ENCODE measurements at places on chromosomes 7 and 10. TPM values are rescaled to one million over a fixed set of nuclear protein-coding genes. Genes with fewer than 3 reads are reported as not detected.

- H3K27ac ChIP-seq: no peak overlapping the region
- no peaks in the 10 kb centered on the region for H3K36me3 ChIP-seq
- H3K4me3 ChIP-seq: no peak overlapping the region
- H3K27me3 ChIP-seq: peaks cover 5% of the 10 kb centered on the region
- no peak for DNase-seq
These were observed 21.4 kb upstream of the IMPDH1 start for GRCh38 chr7:128431221-128431620.

- H3K27ac ChIP-seq: no peak overlapping the region
- H3K36me3 ChIP-seq: peaks cover 22% of the 10 kb centered on the region
- H3K27me3 ChIP-seq: peaks cover 12% of the 10 kb centered on the region
- DNase-seq: no peak
These were observed 26.4 kb downstream of the BMPR1A start for GRCh38 chr10:86782701-86783418.

GRCh38 chr10:60564475-60564874 lies 174.8 kb upstream of the ANK3 start:
- H3K4me1 ChIP-seq: no peaks in the 10 kb centered on the region
- H3K36me3 ChIP-seq: no peaks in the 10 kb centered on the region
- H3K27me3 ChIP-seq: peaks cover 12% of the 10 kb centered on the region
- H3K27ac ChIP-seq: no peak overlapping the region

GRCh38 chr7:55387062-55387965 lies 22.2 kb downstream of the LANCL2 start:
- H3K27ac ChIP-seq: peak overlapping the region; percentile 70
- H3K36me3 ChIP-seq: peaks cover 54% of the 10 kb centered on the region
- H3K27me3 ChIP-seq: no peaks in the 10 kb centered on the region
- no peak overlapping the region for H3K4me3 ChIP-seq
- H3K4me1 ChIP-seq: peaks cover 11% of the 10 kb centered on the region

DNA sequence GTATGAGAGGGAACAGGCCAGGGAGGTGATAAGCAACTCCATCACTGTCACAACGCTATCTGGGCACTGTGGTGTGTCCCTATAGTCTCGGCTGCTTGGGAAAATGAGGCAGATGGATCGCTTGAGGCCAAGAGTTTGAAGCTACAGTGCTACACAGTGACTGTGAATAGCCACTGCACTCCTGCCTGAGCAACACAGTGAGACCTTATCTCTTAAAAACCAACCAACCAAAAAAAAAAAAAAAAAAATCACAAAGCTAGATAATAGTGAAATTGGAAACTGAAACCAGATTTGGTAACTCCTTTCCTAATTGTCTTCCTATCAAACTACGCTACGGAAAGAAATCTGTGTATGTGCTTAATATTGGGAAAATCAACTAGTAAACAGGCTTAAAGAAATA lies 14.1 kb downstream of the MICU1 start:
- H3K4me3 ChIP-seq: no peak overlapping the region
- no peak overlapping the region for H3K27ac ChIP-seq
- H3K36me3 ChIP-seq: peaks cover 29% of the 10 kb centered on the region
- peaks cover 18% of the 10 kb centered on the region for H3K4me1 ChIP-seq
- DNase-seq: no peak
- no peaks in the 10 kb centered on the region for H3K27me3 ChIP-seq

GRCh38 chr10:507908-508444 lies 181.5 kb downstream of the DIP2C start:
- H3K27me3 ChIP-seq: peaks cover 11% of the 10 kb centered on the region
- H3K4me3 ChIP-seq: no peak overlapping the region
- H3K4me1 ChIP-seq: peaks cover 7% of the 10 kb centered on the region
- no peaks in the 10 kb centered on the region for H3K36me3 ChIP-seq
- no peak overlapping the region for H3K27ac ChIP-seq

GRCh38 chr7:115851291-115851690 lies 179.3 kb downstream of the TFEC start:
- no peak for DNase-seq
- H3K27me3 ChIP-seq: no peaks in the 10 kb centered on the region
- no peaks in the 10 kb centered on the region for H3K36me3 ChIP-seq
- H3K4me3 ChIP-seq: no peak overlapping the region
- H3K27ac ChIP-seq: no peak overlapping the region
- H3K4me1 ChIP-seq: no peaks in the 10 kb centered on the region

DNA sequence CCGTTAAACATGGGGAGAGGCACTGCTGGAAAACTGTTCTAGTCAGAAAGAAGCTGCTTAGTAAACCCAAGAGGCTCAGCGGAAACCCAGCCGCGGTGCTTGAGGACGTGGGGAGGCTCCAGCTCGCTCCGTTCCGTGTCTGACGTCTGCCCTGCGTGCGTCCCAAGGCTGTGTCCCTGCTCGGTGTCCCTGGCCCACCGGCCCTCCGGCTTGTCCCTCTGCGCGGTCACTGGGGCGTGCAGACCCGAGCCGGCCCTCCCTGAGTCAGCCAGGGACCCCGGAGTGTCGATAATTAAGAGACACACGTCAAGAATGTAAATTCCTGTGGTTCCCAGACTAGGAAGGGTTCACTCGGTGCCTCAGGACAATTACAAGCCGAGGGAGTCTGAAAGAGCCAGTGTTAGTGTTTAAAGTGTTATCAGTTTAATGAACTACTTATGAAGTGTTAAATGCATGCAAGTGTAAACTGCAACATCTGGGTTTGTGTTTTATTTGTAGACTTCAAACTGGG lies 98.9 kb downstream of the WDR11 start:
- peaks cover 59% of the 10 kb centered on the region for H3K27me3 ChIP-seq
- no peak overlapping the region for H3K4me3 ChIP-seq
- no peak overlapping the region for H3K27ac ChIP-seq
- peaks cover 2% of the 10 kb centered on the region for H3K36me3 ChIP-seq

DNA sequence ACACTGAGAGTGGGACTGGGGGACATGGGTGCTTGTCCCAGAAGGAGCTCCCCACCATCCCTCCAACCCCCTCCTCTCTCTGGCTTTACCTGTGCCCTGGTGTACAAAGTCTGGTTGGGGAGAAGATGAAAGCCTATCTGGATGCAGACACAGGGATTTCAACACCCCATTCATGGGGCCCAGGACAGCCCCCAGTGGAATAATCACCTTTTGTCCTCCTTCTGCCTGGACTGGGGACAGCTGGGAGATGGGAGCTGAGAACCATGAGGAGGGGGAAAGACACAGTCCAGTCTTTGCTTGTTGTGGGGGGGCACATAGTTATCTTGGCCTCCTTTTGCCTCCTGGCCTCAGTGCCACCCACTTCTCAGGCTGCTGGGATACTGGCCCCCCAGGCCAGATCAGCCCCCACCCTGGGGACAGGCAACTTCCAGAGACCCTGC lies 1.4 kb downstream of the SSC4D start:
- no peaks in the 10 kb centered on the region for H3K27me3 ChIP-seq
- H3K36me3 ChIP-seq: no peaks in the 10 kb centered on the region
- no peak overlapping the region for H3K4me3 ChIP-seq
- DNase-seq: no peak

DNA sequence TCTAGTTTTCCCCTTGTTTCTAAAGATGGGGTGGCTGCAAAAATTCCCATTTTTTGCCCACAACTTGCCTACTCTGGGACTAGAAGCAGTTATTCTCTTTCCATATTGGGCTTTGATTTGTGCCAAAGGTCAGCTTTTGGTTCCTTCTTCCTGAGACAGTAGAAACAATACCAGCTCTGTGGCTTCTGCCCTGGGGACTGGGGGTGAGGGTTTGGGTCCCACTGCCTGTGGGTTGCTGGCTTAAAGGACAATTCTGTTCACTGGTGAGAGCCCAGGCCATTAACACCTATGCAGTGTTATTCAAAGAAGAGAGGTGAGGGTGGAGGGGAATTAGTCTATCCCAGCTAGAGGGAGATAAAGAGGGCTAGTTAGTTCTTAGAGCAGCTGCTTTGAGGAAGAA lies 171.5 kb downstream of the CPEB3 start:
- DNase-seq: no peak
- no peak overlapping the region for H3K4me3 ChIP-seq
- no peak overlapping the region for H3K27ac ChIP-seq
- no peaks in the 10 kb centered on the region for H3K27me3 ChIP-seq

DNA sequence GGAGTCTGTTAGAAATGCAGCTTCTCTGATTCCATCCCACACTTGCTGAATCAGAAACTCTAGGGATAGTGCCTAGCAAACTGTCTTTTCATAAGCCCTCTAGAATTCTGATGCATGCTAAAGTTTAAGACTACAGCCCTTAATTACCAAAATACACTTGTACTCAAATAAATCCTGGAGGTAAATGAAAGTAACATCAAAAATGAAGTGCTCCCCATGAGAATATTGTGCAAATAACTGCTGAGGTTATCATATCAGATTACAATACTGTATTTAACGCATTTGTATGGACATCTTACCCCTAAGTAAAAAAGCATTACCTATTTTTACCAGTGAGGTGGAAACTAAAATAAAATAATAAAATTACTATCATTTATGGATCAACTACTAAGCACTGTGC lies 104.7 kb downstream of the CHCHD3 start:
- peaks cover 35% of the 10 kb centered on the region for H3K36me3 ChIP-seq
- peaks cover 9% of the 10 kb centered on the region for H3K4me1 ChIP-seq
- no peaks in the 10 kb centered on the region for H3K27me3 ChIP-seq
- DNase-seq: no peak
- no peak overlapping the region for H3K27ac ChIP-seq

Gene RBP3
- not detected for total RNA-seq
